NCI-H1417 treated with DMSO at 0.1 percent for 48 hours (cell line): ENCODE measurements at places on chromosomes 7 and 10.

DNA sequence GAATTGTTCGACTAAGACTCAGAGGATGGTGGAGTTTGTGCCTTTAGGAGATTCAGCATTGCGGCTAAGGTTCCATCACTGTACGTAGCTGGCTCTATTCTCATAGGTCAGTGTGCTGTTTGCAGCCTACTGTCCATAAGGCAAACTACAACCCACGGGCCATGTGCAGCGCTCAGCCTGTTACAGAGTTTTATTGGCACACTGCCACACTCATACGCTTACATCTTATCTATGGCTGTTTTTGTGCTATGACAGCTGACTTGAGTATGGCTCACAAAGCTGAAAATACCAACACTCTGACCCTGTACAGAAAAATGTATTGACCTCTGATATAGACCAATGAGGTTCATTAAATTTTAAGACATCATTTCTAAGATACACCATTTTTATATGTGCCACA, 114.5 kb downstream of the ARID5B start:
- DNase-seq = no peak

- DNase-seq = no peak
Measured at GRCh38 chr10:98260752-98261151, 7.2 kb downstream of the LOXL4 start.

GRCh38 chr10:131644289-131644688, 256.5 kb upstream of the PPP2R2D start:
- DNase-seq = no peak

DNA sequence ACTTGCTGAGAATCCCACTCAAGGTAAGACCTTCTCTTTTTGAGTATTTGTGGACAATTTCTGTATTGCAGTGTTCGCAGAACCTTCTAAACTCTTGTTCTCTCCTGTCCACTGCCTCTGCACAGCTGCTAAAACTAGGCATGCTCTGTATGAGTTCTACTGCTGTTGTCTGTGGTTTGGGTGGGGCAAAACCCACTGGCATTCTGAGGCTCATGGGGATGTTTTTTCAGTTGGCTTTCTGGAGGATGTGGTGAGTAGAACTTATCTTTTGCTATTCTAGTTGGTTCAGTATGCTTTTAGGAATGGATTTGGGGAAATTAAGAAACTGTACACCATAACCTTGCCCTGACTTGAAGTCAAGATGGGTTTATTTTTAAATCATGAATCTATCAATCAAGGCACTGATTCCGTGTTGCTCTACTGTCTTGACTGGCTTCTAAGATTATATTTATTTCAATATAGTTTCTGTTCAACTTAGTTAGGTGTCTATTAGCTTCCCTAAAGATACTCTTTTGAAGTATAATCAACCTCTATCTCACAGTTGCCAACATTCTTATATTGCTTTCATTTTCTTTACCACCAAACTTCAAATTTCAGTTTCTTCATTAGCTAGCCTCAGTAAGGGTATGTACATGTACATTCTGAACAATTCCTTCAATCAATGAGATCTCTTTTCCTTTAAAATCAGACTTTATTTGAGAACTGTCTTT, 25.0 kb upstream of the C1GALT1 start:
- DNase-seq = no peak

DNA sequence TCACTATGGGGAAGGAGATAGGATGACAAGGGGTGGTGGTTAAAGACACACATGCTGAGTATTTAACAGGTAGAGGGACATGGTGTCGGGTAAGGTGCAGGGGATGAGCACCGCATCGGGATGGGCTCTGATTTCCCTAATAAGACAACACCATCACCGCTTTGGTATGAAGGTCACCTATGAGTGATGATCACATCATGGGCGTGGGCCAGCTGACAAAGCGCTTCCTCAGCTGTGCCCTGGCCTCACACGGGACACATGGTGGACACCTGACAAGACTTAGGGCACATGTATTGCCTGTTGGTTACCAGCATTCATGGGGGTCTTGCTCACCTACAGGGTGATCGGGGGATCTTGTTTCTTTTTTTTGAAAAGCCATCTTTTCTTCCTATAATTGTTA, 12.8 kb downstream of the C7orf57 start:
- DNase-seq = no peak
